ENCODE measurements at places on chromosomes 1 and 21.

- no peak for DNase-seq
Observed at GRCh38 chr1:206651958-206652890, 16.9 kb downstream of the DYRK3 start.

DNA sequence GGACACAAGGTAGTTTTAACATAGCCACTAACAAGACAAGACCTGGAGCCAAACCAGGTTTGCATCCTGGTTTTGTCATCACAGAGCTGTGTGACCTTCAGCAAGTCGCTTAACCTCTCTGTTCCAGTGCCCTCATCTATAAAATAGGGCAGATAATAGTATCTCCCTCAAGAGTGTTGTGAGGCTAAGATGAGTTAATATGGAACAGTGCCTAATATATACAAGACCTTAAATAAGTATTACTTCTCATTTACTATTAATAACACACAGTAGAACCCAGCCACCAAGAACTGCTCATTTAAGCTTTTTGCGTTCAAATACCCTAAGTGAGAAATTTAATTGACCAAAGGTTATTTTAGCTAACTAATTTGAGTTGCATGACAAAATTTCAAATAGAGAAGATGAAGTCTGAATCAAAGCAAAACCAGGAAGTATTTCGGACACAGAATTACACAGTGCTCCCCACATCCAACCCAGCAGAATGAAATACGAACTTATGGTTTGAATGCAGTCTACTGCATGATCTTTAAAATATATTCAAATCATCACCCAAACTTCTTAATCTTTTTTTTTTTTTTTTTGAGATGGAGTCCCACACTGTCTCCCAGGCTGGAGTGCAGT is 123.9 kb upstream of the KRTAP19-8 start:
- DNase-seq, result no peak

GRCh38 chr1:111422546-111423391 is 4.8 kb downstream of the OVGP1 start:
- DNase-seq, result no peak

- DNase-seq, result no peak
Observed at GRCh38 chr1:224170343-224170742, 12.7 kb upstream of the DEGS1 start.

DNA sequence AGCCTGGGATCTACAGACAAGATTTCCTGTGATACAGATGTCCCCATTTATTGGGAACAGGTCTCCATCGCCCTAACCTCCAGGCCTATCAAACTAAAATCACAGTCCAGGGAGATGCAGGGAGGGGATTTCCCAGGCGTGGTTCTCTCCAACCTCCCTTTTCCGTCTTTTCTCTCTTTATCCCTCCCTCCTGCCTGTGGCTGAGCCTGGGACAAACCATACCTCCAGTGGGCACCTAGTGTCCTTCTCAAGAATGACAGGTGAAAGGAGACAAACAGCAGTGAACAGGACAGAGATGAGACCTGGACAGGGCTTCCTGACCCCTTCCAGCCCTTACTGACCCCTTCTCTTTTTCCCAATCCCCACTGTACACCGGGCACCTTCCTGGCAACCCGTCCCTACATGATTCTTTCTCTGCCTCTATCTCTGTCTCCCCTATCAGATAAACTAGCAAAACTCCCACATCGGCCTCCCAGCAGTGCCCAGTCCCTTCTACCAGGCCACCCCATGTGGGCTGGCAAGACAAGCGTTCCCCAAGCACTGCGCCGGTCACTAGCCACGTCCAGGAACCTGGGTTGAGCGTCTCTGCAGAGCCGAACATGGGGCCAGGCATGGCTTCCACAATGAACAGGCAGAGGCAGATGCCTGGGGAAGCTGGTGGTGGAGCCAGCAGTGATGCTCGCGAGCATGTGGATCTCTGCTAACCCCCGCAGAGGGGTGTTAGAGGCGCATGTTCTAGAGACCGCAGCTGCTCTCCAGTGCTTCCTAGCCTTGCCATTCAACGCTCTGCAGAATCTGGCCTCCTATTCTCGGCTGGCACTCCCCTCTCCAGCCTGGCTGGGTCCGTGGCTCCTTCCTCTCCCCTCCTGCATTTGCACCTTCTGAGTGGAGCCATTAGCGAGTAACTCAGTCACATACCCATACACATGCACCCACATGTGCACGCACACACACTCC is 54.7 kb downstream of the ELK4 start:
- DNase-seq, result no peak

DNA sequence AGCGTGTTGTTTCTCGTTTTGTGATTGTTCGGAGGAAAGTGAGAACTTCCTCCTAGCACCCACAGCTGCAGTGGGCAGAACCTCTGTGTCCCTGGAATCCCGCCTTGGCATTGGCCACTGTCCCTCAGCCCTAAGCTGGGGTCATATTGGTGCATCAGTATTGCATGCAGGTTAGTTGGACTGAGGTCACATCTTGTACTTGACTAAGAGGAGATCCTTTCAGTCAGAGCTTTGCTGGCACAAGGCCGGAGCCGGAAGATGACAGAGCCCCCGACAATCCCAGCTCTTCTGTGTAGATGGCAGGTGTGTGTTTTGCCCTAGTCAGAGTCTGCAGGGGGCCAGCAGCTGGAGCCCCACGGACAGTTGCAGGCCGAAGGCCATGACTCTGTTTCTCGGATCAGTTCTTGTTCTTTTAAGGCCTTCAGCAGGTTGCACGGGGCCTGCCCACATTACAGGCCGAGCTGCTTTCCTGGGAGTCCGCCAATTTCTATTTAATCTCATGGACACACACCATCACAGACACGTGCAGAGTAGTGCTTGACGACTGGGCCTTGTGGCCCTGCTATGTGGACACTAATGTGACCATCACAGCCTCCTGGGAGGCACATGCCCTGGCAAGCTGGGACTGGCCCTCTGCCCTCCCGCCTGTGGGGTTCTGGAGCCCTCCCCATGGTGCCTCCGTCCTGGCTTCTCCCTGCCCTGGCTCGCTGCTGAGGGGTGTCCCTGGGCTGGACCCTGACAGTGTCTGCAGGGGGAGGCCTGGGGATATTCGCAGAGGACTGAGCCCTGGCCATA is 14.9 kb downstream of the SNAP47 start:
- no peak for DNase-seq

DNA sequence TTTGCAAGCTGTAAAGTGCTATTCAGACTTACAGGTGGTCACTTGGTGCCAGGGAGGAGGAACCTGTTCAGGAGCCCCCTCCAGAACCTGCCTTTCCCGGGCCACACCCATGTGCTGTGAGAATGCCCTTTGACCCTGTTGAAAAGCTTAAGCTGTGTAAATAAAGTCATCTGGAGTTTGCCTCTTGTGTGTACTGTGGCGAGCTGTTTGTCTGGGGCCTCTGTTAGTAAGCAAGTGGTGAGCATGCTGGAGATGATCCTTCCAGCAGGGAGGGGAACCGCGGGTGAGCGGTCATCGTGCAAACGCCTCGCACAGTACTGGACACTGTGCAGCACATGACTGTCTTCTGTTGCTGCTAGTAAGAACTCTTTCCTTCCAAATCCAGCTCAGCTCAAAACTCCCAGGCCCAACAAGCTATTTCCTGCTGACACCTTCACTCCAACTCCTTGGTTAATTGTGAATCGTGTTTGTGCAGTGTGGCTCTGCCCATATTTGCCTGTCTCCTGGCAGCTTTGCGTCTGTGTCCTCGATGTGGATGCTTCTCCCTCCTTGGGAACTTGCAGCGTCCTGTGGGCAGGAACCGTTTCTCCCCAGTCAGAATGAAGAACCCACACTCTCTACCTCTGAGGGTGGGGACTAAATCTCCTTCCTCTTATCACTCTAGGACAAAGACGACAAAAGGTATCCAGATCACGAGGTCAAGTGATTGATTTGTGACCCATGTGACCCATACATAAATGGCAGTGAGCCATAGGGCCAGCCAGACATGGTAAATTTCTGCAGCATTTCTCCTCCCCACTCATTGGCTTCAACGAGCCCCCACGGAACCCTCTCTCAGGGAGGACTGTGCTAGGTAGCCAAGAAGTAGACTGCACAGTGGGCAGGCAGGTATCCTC is 13.9 kb upstream of the BTG2 start:
- no peak for DNase-seq

GRCh38 chr21:41217671-41218385 is 49.9 kb downstream of the BACE2 start:
- DNase-seq, result no peak

DNA sequence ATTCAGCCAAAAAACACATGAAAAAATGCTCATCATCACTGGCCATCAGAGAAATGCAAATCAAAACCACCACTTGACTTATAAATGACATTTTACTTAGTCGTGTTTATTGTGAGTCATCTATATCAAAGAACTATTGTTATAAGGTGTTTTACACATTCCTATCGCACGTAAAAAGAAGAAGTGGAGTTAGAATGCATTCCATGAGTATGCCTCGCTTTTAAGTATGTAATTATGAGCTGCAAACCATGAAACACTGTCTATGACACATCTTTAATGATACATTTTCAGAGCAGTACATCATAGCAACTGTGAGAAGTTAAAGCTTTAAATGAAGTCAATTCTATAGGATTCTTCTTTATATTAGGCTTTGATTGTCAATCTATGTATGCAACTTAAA is 614.3 kb upstream of the ADAMTS5 start:
- DNase-seq, result no peak

DNA sequence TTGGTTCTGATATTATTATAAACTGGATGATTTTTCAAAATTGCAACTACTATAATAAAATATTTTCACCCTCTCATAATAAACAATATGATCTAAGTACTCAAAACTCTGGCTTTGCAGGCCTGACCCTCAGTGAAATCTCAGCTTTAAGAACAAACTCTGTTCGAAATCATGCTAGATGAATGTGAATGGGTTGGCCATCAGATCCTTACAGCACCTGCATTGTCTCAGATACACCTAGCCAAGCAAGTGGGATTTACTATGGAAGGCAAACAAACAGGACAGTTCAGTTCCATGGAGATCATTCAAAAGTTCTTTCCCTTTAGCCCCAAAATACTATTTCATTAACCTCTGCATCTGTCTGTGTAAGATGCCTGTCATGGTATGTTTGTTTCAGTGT is 44.8 kb downstream of the STYXL2 start:
- no peak for DNase-seq

DNA sequence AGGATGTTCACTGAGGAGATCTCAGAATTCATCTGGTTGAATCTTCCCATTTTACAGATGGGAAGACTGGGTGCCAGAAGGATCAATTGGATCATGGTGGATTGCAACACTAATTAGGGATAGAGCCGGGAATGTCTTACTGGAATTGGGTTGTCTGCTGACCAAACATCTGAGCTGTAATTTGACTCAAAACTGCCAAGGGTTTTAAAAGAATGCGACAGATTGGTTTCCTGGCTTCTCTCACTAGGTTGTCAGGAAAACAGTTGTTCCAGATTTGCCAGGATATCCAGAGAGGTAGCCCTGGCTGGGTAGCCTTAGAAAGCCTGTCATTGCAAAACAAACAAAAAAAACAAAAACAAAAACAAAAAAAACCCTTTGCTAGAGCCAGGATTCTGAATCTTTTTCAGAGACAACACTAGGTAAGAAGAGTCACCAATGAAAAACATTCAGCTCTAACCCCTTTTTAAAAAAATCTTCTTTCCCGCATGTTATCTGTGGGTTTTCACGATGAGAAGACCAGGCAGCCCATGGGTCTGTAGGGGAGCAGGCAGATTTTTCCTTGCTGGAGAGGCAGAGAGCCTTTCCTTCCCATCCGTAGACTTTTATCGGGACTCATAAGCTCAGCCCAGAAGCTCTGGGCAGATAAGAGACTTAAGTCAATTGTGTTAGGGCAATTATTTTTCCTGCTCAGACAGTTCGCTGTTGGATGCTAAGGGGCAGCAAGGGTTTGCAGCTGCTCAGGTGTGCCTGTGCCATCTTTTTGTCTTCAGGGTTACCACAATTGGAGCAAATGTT is 418.9 kb downstream of the PRDM2 start:
- DNase-seq, result no peak

GRCh38 chr1:3138623-3139151 is 69.7 kb downstream of the PRDM16 start:
- no peak for DNase-seq

DNA sequence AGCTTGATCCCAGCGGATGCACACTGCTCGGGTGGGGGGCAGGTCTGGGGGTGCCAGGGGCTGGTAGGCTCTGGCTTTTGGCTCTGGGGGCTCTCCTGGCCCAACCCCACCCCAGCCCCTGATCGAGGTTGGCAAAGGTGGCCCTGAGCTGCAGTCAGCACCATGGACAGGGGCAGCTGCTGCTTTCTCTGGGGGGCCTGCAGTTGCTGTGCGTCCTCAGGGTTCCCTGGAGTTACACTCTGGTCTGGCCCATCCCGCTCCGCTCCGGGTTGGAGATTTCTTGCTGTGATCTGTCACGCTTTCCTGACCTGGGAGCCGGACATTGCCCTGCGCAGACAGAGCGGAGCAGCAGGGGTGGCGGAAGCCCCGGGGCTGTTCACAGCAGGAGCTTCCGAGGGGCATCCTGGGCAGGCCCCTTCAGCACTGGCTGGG is 8.0 kb upstream of the PLCH2 start:
- no peak for DNase-seq

DNA sequence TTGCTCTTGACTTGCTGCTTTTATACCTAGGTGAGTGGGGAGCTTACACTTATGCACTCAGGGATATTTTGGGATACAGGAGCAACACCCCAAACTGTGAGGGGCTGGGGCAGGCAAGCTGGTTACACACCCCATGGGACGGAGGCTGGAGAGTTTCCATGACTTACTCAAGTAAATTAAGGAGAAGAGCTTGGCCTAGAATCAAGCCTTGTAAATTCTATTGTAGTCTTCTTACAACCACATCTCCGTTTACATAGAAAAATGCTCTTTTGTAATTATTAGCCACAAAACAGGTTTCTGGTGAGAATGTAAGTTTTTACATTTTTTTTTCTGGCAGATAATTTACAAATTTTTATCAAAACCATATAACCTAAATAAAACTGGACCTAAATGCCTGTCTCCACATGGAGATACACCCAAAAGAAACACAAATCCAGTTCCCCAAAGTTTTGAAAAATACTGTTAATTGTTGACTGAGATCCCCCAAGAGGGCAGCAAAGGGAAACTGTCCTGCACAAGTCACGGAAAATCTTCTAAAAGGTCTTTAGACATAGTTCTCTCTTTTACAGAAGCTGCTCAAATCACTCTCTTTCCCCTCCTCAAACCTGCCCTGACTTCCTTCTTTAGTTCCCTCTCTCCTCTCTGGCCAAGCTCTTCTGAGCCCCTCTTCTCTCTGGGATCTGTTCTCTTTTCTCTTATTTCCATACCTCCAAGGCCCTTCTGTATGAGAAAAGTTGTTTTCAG is 134.0 kb downstream of the HIVEP3 start:
- DNase-seq, result no peak

GRCh38 chr1:23910553-23911246 is 2.5 kb downstream of the CNR2 start:
- DNase-seq, result no peak

- no peak for DNase-seq
Observed at GRCh38 chr1:3827813-3828307, 29.2 kb downstream of the CEP104 start.

- no peak for DNase-seq
Observed at GRCh38 chr1:94351481-94351880, 66.7 kb upstream of the ABCD3 start.

All from esophagus squamous epithelium (tissue), 5 donors.